ENCODE measurements at places on chromosomes 16 and 17.
A peak's percentile ranks its signal among the peaks of the same experiment; 100 is the strongest.

DNA sequence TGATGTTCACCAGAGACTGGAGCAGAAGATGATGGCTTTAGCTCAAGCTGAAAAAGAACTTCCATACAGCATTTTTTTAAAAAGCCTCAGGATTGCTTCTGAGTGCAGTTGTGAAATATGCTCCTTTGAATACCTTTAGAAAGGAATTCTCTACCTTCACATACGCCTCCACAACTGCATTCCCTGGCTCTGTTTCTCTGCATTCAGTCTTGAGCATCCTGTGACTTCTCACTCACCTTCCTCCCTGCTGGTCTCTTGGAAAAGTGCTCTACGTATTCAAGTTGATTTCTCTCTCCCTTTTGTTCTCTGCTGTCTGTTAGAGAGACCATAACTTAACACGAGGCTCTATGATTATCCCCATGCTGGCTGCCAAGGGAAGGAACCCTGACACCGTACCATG, 34.5 kb downstream of the HS3ST2 start:
- DNase-seq = no peak

DNA sequence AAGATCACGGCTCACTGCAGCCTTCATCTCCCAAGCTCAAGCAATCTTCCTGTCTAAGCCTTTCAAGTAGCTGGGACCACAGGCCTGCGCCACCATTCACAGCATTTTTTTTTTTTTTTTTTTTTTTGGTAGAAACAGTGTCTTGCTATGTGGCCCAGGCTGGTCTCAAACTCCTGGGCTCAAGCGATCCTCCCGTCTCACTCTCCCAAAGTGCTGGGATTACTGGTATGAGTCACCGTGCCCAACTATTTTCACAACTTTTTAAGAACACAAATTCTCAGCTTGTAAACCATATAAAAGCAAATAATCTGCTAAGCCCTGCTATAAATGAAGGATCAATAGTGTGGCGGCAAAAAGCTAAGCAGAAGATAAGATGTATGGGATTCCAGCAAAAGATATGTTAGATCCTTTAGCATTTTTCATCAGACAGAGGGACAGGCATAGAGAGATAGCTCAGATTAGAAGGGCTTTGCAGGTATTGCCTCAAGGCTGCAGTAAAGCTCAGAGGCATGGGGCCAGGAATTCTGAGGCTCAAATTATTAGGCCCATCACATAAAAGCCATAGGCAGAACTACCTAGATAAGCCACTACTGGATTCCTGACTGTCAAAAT, 55.1 kb downstream of the EMP2 start:
- no peak for DNase-seq

- DNase-seq = no peak
Observed at GRCh38 chr17:38418062-38418692, 10.1 kb upstream of the ARHGAP23 start.

DNA sequence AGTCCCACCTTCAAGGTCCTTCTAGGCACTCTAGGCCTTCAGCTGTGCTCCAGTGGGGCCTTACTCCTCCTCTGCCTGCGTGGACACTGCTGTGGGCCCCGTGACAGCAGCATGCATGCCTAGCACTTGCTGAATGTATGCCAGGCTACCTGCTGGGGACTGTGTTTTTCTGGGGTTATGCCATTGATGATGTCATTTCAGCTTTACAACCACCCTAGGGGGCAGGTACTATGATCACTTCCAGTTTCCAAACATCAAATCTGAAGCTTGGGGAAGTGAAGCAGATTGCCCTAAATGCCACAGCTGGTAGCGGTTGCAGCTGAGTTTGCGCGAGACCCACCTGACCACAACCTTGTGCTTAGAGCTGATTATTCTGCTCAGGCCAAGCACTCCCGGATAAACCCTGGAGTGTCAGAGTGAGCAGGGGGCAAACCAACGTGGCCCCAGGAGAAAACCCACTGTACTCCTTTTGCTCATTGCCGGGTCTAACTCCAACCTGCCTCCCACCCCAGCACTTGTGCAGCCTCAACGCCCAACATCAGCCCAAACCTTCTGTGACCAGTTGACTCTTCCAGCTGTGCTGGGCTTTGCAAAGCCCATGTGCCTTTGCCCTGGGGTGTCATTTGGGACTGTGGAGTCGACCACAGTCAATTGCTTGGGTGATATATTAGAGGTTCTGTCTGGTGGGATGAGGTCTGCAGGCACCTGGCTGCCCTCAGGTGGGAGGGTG, 168.4 kb downstream of the ENGASE start:
- no peak for DNase-seq

DNA sequence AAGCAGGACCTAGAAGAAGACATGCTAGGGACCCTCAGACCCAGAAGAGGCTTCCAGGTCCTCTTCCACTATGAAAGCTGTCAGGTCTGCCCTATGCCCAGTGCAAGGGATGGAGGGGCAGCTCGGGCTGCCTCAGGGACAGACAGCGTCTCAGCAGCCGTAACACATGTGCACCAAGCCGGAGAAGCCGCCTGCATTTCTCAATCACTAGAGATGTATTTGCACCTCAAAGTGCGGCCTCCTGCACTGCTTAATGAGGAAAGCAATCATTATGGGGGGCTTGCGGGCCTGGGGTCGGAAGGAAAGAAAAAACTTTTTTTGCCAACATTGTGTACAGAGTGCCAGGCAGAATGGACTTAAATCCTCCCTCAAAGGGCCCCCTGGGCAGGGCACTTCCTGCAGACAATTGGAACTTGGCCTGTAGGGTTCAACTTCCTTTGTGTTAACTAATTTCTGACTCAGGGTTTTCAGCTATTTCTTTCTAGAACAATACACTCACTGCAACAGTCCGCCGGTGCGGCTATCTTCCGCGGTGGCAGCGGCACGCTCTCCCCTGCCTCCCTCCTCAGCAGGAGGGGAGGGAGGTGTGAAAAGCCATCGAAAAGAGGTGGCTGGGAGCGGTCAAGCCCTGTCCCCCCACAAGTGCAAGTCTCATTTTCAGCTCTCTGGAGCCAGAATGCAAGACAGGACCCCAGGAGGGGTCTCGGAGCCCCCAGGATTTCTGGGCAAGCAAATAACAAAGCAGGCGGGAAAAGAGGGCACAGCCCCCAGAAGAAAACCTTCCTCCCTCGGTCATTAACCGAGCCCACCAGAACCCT, 101.2 kb downstream of the ZNF423 start:
- peak; percentile 48 for DNase-seq

DNA sequence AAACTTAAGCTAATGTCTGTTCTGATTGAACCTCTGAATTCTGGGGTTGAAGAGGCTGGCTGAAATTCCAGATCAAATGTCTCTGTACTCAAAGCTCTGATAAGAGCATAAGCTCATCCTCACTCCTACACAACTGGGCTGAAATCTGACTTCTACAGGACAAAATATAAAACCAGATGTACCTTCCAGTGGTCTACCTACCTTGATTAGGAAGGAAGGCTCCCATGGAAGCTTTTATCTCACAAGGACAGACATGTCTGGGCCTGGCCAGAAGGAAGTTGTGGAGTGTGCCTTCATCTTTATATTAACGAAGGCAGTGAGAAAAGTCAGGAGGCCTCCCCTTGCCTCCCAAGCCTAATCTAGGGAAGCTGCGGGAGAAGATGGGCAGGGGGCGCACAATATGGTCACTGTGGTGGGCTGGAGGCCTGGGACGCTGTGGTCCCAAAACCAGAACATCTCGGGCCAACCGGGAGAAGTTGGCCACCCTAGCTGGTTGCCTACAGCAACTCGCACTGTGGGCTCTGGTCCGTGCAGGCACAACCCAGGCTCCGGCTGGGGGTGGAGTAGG, 55.6 kb upstream of the LRRC37A3 start:
- DNase-seq = no peak

DNA sequence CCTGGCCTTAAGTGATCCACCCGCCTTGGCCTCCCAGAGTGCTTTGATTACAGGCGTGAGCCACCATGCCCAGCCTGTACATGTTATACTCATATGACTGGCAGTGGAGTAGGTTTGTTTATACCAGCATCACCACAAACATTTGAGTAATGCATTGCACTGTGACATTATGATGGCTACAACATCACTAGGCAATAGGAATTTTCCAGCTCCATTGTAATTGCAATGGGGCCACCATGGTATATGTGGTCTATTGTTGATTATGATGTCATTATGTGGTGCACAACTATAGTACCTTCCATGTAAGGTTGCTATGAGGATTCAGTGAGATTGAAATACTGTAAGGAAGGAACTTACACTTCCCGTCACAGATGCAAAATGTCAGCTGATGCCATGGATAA, 168.9 kb downstream of the COPRS start:
- DNase-seq = peak; percentile 51

DNA sequence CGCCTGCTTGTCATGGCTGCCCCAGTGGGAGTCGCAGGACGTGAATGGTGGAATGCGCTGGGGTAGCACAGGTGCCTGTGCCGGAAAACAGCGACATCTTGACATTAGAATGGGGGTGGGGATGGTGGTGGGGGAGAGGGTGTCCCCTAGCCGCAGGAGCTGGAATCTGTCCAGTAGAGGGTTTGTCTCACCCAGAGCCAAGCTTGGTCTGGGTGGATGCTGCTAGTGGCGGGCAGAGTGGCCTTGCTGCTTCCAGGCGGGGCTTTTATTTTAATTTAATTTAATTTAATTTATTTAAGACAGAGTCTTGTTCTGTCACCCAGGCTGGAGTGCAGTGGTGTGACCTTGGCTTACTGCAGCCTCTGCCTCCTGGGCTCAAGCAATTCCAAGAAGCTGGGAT, 7.7 kb downstream of the BAIAP2 start:
- DNase-seq = no peak

DNA sequence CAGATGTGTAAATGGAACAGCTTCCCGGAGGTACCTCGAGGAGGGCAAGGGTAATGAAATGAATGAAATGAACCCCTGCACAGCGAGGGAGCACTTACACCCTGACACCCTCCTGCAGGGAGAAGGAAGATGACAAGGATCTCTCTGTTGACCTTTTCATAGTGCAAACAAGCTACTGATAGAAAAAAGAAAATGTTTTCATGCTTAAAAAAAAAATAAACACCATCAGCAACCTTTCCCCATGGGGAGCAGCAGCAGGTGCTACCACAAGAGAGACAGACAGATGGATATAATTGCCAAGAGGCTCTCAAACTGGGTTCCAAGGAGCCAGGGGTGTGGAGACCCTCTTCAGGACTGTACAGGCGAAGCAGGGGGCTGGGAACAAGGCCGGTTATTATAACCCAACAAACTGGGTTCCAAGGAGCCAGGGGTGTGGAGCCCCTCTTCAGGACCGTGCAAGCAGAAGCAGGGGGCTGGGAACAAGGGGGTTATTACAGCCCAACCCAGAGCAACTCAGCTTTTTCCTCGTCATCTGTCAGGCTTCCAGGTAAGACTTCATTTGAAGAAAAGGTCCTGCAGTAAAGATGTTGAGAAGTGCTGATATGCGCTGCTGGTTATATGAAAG, 718 bp upstream of the RPH3AL start:
- no peak for DNase-seq

- no peak for DNase-seq
Observed at GRCh38 chr17:82018152-82018988, 4.3 kb downstream of the CENPX start.

DNA sequence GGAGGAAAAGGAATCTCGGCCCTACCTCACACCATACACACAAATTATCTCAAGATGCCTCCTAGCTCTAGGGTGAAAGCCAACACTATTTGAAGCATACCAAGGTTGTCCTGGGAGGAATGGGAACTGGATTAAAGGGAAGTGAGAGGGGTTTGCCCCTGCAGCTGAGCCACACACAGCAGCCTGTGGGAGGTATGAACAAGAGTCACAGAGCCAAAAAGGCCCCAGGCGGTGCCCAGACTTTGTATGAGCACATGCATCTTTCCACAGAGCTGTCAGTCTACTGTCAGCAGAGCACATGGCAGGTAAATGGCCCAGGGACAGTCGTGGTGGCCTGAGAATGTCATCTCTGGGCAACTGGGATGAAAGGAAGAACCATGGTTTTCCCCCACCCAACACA, 31.0 kb upstream of the RCVRN start:
- DNase-seq = no peak

- DNase-seq = peak; percentile 26
Observed at GRCh38 chr16:28188085-28188916, 23.5 kb downstream of the XPO6 start.

- no peak for DNase-seq
Observed at GRCh38 chr16:65307286-65307685, 185.4 kb upstream of the CDH11 start.

DNA sequence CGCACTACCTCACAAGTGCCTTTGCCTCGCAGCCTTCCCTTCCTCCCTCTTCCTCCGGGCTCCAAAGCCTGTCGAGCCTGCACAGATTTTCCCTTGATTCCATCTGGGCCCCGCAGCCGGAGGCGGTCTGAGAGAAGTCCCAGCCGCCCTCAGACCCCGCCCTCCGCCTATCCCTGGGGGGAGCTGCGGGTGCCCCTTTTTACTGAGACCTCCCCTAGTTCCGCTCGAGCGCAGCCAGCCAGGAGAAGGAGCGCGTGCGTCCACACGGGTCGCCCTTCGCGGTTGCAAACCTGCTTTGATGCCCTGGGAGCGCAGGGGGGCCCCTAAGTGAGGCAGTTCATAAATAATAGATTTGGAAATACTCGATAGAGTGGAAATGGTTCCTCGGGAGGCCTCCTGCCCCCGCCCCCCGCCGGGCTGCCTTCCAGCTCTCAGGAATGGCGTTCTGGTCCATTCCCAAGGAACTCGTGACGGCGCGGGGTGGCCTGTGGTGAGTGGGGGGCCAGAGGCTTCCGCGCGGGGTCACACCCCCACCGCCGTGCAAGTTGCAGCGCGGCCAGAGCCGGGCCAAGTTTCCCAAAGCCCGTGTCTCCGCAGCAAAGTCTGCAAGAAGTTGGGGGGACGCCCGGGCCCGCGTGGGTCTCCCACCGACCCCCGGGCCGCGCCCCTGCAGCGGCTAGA, 610 bp downstream of the C16orf74 start:
- peak; percentile 55 for DNase-seq

GRCh38 chr17:76005263-76006149, 4.9 kb downstream of the CDK3 start:
- peak; percentile 61 for DNase-seq

- no peak for DNase-seq
Observed at GRCh38 chr16:693766-694165, 3.6 kb upstream of the WDR24 start.

GRCh38 chr16:3431779-3432219, 11.5 kb downstream of the ZNF597 start:
- DNase-seq = peak; percentile 67

- DNase-seq = peak; percentile 49
Observed at GRCh38 chr17:75524970-75525805, at the start of gene LLGL2. Gene LLGL2, plus strand, starts transcription at chr17:75525697. Its CDS starts 17,730 bp downstream, at chr17:75543427.

- DNase-seq = no peak
Observed at GRCh38 chr17:7880076-7880868, 8.3 kb upstream of the CHD3 start.

- no peak for DNase-seq
Observed at GRCh38 chr16:58678716-58679115, 5.9 kb downstream of the SLC38A7 start.

GRCh38 chr17:10155371-10156076, 42.9 kb downstream of the GAS7 start:
- DNase-seq = peak; percentile 86

All from fibroblast of skin of right biceps (primary cell).